ENCODE measurements at places on chromosomes 5 and 9.
A peak's percentile ranks its signal among the peaks of the same experiment; 100 is the strongest.

GRCh38 chr5:91048073-91048472, 335.0 kb downstream of the ARRDC3 start:
- DNase-seq = no peak

DNA sequence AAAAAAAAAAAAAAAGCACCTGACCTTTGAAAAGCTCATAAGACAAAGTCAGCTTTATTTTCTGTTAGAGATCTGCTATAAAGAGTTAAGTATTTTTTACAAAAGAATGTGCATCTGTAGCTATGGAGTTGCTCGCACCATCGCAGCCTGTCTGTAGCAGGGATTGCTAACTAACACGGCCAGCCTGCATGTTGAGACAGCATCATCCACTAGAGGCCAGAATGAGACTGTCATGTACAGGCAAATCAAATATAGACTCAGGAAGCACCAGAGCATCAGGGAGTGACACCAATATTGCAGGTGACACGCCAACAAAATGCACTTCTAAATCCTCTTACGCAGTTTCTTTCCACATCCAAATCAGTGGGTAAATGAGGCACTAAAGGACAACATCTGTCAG, 136.3 kb upstream of the RASEF start:
- peak; percentile 37 for DNase-seq

DNA sequence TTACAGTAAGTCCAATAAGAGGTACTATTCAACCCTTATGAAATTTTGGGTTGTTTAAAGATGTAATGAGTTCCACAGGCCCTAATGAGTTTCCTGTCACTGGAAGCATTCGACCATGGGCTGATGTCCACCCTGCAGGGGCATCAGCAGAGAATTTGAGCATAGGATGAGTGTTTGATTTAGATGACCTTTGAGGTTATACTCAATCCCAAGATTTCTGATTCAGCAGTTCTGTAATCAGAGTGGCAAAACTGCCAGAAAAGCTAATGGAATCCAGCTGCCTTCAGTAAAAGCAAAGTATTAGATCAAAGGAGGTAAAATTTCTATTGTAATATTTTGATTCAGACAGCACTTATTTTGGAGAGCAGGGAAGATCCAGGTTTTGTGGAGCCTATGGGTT, 68.3 kb downstream of the COX7C start:
- no peak for DNase-seq

- no peak for DNase-seq
These were observed 7.0 kb downstream of the CSF2 start for GRCh38 chr5:132080595-132080994.

DNA sequence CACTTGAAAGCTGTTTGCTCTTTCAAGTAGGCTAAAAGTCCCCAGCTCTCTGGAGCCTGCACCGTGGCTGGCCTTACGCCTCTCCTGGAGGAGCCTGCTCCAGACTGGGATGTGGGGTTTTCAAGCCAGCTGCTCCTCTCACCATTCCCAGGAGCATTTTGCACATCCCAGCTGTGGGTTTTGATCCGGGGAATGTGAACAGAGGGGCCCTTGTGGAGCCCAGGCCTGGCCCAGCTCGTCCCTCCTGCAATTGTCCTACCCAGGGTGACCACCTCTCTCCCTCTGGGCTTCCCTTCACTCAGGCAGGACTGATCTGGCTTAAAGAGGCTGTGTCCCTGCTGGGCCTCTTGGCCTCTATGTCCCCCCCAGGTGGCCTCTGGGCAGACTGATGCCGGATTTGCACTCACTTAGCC, 32.5 kb upstream of the TIFAB start:
- no peak for DNase-seq

DNA sequence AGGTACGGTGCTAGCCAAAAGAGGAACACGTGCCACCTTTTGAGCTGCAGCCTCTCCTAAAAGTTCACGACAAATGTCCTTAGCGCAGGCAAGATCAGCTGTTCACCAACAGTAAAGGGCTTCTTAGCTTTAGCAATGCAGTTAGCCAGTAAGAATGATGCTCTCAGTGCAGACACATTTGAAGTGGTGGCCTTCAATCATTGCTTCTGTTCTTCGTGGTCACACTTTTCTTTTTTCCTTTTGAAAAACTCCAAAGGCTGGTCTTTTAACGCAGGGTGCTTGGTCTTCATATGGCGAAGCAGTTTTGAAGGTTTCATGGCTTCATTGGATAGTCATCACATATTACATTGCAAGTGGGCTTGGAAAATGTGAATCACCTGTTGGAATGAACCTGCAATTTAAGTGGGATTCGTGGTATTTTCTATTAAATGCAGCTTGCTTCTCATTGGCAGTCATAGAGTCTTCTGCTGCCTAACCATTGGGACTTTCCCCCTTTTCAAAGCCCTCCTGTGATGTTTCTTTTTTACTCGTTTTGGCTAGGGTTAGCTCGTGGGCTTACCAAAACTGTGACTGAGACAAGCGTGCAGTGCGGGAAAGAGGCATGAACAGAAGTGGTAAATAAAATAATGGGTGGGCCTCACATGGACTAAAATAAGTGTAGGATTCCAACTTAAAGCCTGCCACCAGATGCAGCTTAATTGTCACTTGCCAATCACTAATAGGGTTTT, 100.9 kb downstream of the MRPL36 start:
- DNase-seq = no peak

- DNase-seq = no peak
These were observed 56.0 kb upstream of the SLC25A51 start for GRCh38 chr9:37959976-37960375.

- no peak for DNase-seq
These were observed 71.4 kb upstream of the CDK20 start for GRCh38 chr9:88045686-88046085.

DNA sequence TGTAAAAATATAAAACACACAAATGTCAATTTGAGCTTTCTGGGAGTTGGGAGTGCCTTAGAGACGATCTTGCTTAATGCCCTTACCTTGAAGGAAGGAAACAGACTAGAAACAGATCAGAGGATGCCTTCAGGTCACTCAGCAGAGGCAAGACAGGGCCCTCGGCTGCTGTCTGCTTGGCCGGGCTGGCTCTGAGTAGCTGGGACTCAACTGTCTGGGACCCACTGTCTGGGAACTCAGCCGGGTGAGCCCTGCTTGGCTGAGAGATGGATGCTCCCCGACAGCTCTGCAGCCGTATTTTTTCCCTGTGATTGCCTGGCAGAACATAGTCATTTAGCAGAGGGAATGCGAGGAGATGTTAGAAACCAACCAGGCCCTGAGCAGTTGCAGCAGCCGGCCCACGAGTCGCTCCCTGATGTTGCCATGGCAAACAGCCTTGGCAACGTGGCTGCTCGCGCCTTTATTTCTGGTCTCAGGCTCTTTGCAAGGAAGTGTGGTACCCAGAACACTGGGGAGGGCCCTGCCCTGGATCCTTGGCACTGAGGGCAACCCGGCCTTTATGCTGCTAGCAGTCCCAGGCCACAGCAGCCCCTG, 10.9 kb downstream of the PPARGC1B start:
- DNase-seq = no peak

- peak; percentile 86 for DNase-seq
These were observed 39.8 kb downstream of the NEK6 start for GRCh38 chr9:124297551-124297901.

GRCh38 chr5:84272771-84273516, 111.7 kb downstream of the EDIL3 start:
- no peak for DNase-seq

DNA sequence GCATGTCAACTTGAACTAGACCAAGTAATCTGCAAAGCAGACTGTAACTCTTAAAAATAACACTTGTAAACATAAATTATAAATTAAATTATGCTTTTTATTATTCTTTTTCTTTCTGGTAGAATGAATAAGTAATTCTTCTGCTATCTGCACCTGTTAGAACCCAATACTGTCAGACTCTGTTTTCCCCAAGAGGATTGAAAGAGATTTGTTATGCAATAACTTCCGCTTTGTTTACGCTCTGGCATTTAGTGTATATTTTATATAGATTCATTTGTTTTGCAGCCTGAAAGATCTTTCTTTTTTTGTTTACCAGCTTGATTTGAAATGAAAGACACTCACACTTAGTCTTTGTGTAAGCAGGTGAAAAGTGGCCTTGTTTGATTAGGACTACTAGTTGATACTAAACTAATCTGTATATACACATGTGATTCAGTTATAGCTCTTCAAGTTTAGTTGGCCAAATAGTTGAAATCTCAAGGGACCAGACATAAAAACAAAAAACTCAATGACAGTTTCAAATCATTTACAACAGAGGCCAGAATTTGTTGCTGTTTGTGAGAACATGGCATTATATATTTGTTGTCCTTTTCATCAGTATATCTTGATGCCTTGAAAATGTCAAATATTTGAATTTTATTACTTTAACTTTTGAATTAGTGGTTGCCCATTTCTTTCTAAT, 155.8 kb downstream of the PBX3 start:
- DNase-seq = no peak

GRCh38 chr5:14396066-14396465, 185.5 kb upstream of the OTULINL start:
- DNase-seq = no peak

GRCh38 chr9:109887079-109887478, 107.1 kb downstream of the PALM2AKAP2 start:
- peak; percentile 96 for DNase-seq

DNA sequence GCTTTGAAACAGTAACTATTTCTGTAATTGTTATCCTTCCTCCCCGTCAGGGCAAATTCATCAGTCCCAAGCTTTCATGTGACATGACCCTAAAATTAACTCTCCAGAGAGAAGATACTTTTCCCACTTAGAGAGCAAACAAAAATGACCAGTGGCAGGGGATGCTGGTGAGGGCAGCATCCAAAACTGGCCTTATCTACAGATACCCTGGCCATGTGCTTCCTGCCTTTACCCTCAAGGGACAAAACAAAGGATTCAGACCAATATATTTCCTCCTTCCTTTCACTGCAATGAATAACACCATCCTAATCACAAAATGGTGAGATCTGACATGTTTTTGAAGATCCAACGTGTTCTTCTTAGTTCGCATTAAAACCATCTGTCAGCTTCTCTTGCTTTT, 267.2 kb downstream of the MAN2A1 start:
- DNase-seq = no peak

DNA sequence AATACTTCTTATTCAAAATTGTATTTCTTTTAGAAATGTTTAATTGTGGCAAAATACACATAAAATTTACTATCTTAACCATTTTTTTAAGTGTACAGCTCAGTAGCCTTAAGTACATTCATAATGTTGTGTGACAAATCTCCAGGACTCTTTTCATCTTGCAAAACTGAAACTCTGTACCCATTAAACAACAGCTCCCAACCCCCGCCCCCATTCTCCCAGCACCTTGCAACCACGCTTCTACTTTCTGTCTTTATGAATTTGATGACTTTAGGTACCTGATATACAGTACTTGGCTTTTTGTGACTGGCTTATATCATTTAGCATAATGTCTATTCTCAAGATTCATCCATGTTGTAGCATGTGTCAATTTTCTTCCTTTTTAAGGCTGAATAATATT, 2.8 kb upstream of the IL5 start:
- DNase-seq = no peak

DNA sequence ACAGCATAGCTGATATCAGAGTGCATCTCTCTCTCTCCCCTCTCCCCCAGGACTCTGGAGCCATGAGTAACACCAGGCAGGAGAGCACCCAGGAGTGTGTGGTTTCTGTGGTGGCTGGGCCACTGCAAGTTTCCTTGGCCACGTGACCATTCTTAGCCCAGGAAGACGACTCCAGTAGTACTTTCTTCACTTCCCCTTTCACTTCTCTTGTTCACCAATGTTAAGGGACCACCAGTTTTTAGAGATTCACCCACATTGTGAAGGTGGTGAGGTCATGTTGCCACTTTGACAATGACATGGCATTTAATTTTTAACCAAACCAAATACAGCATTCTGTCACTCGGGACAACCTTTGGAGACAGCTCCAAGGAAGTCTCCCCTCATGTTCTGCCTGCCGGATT, 17.9 kb upstream of the DAPK1 start:
- DNase-seq = no peak

DNA sequence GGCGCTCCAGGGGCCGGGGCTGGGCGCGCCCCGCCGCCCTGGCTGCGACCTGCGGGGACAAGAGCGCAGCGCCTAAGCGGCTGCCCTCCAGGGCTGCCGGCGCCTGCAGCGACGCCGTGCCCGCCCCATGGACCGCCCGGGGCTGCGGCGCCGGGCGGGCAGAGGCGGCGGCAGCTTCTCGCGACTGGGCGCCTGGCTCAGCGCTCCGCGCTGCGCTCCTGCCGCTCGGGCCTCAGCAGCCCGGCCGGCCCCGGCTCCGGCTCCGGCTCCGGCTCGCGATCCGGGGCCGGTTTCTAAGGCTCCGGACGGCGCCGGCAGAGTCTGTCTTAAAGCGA, at the start of gene PITX1:
Gene PITX1, minus strand, starts transcription at position 328 of the 335 bp plus-strand sequence. CDS start 347 bp downstream, outside the sequence.
- no peak for DNase-seq

DNA sequence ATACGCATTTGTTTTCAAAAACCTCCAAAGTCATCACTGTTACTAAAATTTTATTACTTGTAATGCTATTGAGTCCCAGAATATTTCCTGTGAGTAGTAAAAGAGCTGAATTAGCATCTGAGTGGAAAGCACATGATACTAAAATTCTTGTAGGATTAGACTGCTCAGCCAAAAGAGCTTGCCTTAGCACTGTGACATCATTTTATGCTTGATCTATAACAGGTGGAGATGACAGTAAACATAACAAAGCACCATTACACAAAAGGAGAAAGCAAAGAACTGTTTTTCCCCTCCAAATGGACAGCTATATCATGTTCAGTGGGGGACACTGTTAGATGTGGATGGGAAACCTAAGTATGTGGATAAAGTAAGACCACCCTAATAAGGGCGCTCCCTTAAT, 5.8 kb upstream of the JAK2 start:
- DNase-seq = peak; percentile 33

- no peak for DNase-seq
These were observed 21.1 kb downstream of the GEMIN5 start for GRCh38 chr5:154916874-154917273.

GRCh38 chr9:87674565-87675299, 51.2 kb upstream of the CTSL start:
- no peak for DNase-seq

- no peak for DNase-seq
These were observed 35.5 kb downstream of the FBXO10 start for GRCh38 chr9:37540634-37541033.

GRCh38 chr5:149254506-149254905, 17.2 kb upstream of the AFAP1L1 start:
- DNase-seq = no peak

DNA sequence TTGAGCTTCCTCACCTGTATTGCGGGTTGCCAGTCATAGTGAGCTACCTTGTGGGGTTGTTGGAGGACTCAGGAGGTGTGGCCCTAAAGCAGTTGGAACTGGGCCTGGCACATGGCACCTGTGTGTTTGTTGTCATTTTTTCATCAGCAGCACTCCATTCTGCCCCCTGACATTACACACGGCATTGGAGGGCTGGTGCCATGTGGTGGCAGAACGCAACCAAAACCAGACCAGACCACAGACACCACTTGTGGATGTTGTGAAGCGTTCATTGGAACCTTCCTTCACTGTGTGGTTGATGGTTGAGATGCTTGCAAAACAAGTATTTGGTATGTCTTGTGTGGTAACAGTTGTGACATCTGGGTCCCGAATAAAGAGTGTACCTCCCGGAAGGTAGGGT, 113.2 kb upstream of the ERCC6L2 start:
- no peak for DNase-seq

DNA sequence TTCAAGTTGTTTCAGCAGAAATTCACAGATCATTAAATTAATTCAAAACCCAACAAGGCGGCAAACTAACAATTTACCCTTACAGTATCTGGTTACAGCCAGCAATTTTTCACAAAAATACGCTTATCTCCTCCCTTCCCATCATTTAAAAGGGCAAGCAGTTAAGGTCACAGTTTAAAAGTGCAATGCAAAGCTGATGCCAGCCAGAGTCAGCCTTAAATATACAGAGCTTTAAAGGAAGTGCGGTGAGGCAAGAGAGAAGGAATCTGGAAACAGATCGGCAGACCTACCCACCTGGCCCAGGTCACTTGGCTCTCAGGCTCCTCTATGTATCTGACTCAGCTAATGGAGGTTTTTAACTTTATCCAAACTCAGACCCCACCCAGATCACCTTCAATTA, 31.0 kb downstream of the EPB41L4A start:
- no peak for DNase-seq
